Mucosa of descending colon (tissue), 3 donors: ENCODE measurements at places on chromosomes 4 and X.

DNA sequence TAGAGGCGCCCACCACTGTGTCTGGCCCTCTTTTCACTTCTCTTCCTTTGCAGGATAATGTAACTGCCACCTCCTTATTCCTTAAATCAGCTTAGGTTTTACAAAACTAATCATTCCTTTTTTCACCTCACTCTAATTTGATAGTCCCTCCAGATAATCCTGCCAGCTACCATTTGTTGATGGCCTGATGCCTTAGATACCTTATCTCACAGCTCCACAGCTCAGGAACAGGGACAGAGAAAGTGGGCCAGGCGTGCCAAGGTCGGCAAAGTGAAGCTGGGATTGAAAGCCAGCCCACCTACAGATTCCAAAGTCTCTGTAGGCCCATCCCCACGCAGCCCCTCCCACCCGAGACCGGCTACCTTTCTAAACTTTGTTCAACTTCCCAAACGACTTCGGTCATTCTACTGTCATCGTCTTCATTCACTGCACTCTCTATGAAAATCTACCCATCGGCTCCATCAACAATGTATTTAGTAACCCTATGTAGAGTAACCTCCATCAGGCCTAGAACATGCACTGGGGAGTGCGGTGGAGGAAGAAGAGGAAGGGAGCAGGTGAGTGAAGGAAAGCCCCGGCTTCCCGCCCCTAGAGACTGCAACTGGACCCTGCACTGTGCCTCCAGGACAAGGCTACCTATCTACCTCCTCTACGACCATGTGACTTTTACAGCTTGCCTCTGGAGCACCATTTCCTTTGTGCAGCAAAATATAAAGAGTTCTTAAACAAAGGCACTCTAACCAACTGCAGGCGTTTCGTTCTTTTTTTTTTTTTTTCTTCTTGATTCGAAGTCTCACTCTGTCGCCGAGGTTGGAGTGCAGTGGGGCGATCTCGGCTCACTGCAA, 1.5 kb downstream of the CASP6 start:
- DNase-seq: peak; percentile 60

GRCh38 chr4:17491196-17491595, 20.7 kb downstream of the QDPR start:
- DNase-seq: no peak

DNA sequence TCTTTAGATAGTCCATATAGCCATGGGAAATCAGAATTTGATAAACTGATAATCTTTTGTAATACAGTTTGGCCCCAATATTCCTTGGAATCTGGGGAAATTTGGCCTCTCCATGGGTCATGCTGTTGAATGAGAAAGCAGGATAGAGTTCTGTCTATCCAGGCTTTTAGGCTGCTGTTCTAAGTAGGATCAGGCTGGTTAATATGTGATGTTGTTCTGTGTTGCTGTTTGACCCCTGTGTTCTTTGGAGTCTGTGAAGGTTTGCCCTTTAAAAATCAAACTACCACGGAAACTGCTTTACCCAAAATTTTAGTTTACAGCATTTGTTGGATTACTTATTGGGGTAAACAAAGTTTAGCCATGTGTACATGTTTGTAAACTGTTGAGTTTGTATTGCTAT, 114.5 kb downstream of the ZNF330 start:
- DNase-seq: no peak

- DNase-seq: no peak
Measured at GRCh38 chr4:83701041-83701440, 165.1 kb downstream of the GPAT3 start.

- no peak for DNase-seq
Measured at GRCh38 chr4:150662686-150663085, 80.7 kb downstream of the MAB21L2 start.
